Activated T-cell treated with anti-CD3 and anti-CD28 coated beads, Interleukin-2, amount 50 U/mL, for 4 hours (primary cell): ENCODE measurements at places on chromosomes 5 and 9. TPM values are rescaled to one million over a fixed set of nuclear protein-coding genes. Genes with fewer than 3 reads are reported as not detected.

Gene PRRX2
- 1.3 TPM for total RNA-seq

DNA sequence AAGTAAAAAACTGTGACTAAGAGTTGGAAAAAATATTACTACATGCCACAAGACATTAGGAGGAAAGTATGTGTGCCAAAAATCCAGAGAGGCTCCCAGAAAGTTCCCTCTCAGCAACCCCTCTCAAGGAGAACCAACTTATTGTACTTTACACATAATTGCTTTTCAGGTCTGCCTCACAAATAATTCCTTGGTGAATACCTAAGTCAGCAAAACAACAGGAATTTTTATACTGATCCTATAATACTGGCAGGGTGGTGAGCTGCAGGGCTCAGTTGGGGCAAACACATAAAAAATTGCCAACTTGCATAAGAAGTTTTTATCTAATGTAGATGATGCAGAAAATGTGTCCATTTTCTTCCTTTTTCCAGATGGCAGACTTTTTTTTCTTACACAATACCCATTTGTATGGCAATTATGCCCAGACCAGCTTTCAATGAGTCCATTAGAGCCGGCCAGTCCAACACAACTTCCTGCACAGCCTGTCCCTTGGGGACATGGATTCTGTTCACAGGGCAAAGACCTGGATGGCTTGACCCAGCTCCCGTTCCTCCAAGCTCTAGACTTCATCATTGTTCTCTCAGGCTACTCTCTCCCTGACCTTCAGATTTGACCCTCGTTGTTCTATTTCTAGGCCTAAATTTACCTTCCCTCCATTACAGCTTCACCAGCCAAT lies 31.3 kb downstream of the MARCHF3 start:
- no peak for DNase-seq

DNA sequence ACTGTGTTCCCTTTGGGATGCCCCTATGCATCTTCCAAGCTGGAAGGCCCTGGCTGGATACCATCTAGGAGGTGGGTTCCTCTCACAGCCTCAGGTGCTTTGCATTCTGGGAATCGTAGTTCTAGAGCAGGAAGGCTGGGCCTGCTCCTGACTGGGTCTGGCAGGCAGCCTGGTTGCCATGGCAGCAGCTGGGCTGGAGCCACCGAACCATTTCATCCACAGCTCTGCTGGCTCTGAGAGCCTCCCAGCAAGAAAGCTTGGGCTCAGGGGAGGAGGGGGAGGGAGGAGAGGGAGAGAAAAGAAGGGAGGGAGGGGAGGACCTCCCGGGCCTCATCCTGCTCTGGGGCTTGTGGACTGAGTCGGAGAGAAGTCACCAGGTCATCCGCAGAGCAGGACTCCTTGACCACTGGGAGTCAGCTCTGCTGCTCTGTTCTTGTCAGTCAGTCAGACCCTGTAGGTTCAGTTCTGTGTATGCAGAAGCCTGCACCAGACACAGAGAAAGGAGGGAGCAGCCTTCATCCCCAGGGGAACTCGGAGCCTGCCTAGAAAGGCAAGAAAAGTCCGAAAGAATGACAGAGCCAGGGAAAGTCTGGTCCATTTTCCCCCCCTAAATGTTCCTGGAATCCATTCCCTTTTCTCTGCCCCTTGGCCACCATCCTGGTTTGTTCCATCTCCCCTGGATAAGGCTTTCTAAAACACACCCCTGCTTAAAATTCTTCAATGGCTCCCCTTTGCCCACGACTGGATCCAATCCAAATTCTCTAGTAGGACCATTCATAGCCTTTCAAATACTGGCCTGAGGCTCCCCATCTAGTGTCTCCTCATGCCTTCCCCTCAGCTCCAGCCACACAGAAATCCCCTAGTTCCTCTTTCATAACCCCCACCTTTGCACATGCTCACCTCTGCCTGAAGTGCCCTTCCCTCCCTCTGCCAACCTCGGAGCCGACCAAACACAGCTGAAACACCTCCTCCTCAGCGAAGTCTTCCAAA lies 65.4 kb upstream of the ARAP3 start:
- DNase-seq = no peak

- no peak for DNase-seq
Measured at GRCh38 chr9:123778232-123778902, 151.6 kb downstream of the DENND1A start.

DNA sequence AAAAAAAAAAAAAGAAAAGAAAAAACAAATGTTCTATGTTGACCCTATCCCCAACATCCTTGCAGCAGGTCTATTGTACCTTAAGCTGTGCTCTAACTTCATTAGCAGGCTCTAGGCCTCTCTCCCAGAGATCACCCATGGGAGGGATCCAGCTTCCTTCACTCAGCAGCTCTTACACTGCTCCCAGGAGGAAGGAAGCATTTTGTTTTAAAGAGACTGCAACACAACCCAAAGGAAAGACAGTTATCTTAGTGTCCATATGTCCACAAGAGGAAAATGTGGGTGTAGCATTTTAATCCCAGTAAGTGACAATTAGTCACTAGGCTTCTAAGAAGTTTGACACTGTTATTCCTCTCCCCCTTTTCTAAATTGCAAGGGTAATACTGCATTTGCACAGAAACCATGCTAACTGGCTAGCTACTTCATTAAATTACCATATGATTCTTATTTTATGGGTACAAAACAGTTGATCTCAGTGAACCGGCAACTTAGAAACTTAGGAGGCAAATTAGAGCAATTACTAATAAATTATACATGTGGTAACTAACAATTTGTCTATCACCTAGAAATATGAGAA lies 58.8 kb downstream of the MARCHF3 start:
- DNase-seq = no peak

DNA sequence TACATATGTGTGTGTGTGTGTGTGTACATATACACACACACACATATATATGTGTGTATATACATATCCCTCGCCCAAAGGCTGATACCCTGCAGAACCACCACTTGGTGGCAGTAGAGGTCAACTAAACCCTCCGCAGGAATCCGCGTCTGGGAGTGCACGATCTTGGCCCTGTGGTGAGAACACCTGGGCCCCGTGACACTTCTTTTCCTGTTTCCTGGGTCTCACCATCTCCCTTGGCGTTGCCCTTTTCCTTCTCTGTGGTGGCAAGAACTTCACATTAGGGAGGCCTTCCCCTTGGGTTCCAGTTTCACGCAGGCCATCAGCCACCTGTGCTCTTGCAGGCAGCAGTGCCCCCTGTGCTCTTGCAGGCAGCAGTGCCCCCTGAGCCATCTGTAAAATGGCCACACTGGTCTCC lies 8.2 kb downstream of the IL9 start:
- peak; percentile 44 for DNase-seq

Gene INSL6
- not detected for total RNA-seq

DNA sequence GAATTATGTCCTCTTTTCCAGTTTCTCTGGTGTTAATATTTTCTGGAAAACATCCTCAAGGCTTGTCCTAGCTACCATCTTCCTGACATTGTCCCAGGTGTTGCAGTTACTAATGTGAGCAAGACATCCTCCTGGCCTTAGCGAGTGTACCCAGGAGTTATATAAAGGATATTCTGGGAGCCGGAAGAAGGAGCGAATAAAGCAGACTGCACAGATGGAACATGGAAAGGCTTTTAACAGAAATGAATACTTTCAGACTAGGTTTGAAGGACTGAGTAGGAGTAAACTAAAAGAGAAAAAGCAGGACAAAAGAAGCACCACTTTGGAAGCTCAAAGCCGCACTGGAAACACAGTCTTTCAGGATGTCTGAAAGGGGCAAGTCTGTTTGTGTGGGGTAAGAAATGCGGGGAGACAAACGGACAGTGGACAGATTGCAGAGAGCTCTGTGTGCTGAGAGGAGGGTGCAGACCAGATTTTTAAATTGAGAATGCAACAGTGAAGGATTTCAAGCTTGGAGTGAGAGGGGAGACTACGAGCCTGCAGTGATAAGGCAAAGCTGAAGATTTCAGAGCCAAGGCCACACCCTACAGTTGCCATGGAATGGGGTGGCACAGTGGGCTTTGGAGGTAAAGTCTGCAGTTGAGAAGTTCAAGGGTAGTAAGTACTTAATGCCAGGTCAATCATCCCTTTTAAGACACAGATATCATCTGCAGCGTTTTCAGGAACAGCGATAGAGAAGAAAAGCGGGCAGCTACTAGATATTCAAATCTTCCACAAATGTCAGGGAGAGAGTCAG lies 94.1 kb upstream of the TAF11L2 start:
- no peak for DNase-seq

GRCh38 chr9:133787754-133788025 lies 49.5 kb upstream of the SARDH start:
- no peak for DNase-seq

GRCh38 chr5:151958111-151958510 lies 33.5 kb upstream of the GLRA1 start:
- no peak for DNase-seq

DNA sequence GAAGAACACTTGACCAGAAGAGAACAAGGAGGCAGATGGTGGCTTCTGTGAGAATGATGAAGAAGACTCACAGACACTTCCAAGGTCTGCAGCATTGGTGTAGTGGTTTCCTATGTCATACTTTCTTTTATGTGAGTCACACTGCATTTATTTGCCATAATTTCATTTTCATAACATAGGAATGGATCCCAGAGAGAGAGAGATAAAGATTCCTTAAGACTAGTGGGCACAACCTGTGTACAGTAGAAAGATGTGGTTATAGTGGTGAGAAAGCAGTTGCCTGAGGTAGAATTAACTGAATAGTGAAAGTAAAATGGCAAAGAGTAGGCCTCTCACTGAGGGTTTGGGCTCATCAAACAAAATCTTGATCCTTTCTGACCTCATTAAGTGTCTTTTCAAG lies 7.6 kb upstream of the CCDC152 start:
- no peak for DNase-seq

Gene ADGRV1
- total RNA-seq = 0.32 TPM

Gene PCDHB3
- total RNA-seq = not detected
